ENCODE measurements at places on chromosomes 4 and X.

DNA sequence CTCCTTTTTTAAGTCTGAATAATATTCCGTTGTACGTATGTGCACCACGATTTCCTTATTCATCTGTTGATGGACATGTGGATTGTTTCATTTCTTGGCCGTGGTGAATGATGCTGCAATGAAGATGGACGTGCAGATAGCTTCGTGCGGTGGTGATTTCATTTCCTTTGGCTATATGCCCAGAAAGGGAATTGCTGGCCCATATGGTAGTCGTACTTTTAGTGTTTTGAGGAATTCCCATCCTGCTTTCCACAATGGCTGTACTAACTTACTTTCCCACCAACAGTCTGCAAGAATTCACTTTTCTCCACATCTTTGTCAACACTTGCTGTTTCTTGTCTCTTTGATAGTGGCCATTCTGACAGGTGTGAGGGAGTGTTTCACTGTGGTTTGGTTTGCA lies 12.8 kb downstream of the ZFP42 start:
- DNase-seq = no peak

- no peak for DNase-seq
These were observed 1.1 kb downstream of the LNX1 start for GRCh38 chr4:53590187-53590586.

DNA sequence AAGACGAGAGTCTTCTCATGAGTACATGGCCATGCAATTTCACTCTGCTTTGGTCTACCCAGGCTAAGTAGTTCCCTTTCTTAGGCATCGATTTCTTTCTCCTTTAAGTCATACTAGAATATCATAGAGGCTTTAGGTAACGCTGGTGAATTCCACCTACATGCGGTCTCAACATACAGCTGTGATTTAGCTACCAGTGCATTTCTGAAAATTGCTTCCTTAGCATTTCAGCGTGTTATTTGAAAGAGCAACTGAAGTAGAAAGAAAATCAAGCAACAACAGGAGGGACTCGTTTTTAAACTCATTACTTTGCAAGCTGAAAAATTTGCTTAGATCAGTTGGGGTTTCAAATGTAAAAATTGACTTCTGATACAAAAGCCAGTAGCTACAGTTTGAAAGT lies 48.1 kb upstream of the RASGEF1B start:
- no peak for DNase-seq

GRCh38 chr4:159175989-159176375 lies 73.1 kb downstream of the RAPGEF2 start:
- DNase-seq = no peak

- DNase-seq = no peak
These were observed 84.8 kb upstream of the ZNF827 start for GRCh38 chr4:146023334-146023967.

DNA sequence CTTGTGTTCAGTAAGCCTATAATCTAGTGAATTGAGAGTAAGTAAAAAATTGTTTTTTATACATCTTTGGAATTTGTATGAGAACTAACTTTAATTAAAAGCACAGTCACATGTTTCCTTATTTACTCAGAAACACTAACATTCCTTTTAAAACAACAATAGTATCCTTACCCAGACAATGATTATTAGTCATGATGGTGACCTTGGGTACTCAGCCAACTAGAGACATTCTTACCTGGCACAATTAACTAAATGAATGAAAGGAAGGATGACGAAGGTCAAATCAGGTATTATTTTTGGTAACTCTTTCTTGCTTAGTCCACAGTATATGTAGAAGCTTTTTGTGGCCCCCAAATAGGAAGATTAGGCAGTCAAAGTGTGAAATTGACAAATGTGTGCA lies 901.0 kb downstream of the FAT4 start:
- no peak for DNase-seq

Measured in stimulated activated CD4-positive, alpha-beta T cell treated with anti-CD3 and anti-CD28 coated beads, Interleukin-1b, Interleukin-23, amount 100 ng/mL, for 1 hour (primary cell).